ENCODE measurements at places on chromosomes 16 and 17.

- no peak for DNase-seq
These were observed 34.6 kb downstream of the PRMT7 start for GRCh38 chr16:68345351-68345810.

DNA sequence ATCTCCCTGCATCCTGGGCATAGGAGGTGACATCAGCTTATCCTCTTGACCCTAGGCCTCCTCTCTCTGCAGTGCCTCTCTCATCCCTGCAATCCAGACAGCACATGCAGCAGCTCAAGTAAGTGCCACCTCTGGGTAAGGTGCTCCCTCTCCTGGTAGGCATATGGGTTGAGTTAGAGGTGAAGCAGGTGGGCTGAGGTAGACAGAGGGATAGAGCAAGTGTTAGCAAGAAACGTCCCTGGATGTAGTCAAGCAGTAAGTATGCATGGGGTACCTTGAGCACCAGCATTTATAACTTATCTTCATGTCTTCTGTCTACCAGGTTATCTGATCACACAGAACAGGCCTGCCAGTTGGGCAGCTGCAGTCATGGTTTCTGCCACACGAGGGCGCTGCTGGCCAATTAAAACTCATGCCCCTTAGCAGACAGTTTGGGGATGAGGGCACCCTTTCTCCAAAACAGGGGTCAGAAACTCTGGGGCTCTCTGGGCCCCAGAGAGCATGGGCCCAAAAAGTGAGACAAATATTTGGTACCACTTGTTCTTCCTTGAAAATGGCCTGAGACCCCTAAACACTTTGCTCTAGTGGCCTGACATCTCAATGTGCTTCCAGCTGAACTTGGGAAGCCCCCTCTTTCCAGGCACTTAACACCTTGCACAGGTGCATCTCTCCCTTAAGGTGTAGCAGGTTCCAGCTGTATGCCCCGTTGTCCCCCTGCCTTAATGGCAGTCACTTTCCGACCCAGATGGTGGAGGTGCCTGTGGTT lies 59.8 kb downstream of the NEUROD2 start:
- peak; percentile 78 for DNase-seq

- no peak for DNase-seq
These were observed 1.8 kb downstream of the ZACN start for GRCh38 chr17:76080768-76081287.

- no peak for DNase-seq
These were observed 1.3 kb downstream of the SLC26A11 start for GRCh38 chr17:80221351-80222105.

DNA sequence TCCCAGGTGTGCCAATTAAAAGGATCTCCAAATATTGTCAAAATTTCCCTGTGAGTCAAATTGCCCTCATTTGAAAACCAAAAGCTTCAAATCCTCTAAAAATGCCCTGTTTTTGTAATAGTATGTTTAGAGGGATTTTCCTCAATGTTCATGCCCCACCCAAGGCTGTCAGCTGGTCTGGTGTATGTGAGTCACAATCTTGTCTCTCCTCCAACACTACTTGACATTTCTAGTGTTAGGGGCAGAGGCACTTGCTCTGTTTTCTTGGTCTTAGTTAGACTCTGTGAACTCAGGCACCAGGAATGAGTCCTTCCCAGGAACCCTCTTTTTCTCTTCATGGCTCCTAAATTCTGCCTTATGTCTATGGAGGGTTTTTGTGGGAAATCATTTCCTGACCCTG lies 634.8 kb downstream of the KCNJ2 start:
- DNase-seq: no peak

DNA sequence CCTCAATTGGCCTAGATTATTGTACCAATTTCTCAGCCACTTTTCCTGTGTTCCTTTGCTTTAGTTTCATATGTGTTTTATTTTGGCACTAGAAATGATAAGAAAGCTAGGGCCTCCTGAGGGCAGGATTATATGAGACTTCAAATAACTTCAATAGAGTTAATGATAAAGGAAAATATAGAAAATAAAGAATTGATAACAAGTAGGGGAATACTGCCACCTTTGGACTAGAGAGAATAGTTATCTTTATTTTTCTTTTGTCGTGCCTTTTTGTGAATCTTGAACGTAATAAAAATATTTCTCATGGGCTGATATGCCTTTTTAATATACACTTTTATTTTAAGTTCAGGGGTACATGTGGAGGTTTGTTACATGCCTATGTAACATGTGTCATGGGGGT lies 29.3 kb upstream of the RBL2 start:
- no peak for DNase-seq

DNA sequence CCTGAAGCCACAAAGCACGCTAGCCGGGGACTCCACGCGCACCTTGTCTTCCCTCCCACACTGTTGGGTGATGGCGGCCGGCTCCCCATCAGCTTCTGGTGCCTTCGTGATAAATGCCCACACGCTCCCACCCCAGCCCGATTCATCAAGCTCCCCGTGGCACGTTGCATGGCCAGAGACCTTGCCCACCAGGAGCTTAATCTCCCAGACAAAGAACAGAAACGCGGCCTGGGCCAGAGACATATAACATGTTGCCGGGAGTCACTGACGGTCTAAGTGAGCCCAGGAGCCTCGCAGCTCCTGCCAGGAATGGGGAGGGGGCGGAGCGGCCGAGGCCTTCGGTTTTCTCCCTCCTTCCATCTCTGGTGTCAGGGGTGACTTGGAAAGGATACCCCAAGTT lies 93.1 kb downstream of the SDK2 start:
- no peak for DNase-seq

DNA sequence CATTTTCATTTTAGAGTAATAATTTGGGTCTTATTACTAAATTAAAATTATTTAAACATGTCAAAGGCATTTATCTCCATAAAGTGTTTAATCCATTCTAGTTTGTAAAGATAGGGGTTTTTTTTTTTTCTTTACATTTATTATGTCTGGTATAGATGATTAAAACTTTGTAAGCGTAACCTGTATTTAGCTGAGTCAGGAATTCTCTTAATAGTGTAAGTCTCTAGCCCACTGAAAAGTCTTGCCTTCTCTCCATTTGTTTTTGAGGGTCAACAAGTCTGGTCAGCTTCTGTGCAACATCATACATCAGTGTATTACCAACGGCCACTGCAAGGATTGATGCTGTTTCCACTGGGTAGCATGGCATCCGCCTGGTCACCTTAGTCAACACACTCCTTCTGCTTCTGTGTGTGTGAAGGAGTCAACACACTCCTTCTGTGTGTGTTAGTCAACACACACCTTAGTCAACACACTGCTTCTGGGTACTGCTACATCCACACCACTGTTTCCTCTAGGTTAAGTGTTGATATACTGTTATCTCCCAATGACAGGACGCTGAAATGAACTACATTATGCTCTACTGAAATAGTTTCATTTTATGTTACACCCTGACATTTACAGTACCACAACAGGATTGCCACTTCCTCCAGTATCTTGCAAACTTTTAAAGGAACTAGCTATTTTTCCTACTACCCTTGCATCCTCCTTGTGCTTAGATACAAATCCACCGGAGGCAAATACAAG lies 37.3 kb upstream of the VWA3A start:
- no peak for DNase-seq

- DNase-seq: no peak
These were observed 18.4 kb upstream of the UBE2I start for GRCh38 chr16:1290860-1291575.

DNA sequence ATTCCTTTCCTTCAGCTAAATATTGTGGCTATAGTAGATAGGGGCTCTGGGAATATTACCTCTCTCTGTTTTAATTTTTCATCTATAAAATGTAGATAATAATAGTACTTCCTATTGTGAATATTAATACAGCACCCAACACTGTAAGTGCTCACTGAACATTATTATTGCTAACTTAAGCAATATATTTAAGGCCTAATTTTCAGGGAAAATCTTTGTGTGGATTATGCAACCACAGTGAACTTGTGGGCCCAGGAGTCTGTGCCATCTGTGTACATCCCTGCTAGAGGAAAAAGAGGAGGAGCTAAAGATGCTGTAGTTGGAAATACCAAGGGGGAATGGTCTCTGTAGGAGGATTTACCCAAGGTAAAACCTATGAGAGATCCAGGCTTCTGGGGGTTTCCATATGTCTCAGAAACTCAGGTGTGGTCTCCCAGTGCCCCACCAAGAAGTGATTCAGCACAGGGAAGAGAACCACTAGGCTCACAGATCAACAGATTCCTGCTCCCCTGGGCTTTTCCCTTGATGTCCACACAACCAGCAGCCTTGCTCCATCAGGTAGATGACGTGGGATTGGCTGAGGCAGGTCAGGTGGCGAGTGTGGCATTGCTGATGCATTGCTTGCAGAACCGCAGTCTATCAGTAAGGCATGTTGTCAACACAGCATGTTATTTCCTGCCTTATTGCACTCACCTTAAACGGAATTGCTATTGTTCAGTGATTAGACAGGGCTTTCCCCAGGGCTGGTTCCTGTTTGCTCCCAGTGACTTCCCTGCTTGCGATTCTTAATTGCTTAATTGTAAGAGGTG lies 1.6 kb upstream of the N4BP1 start:
- peak; percentile 89 for DNase-seq

GRCh38 chr17:81409190-81409935 lies 14.1 kb downstream of the BAHCC1 start:
- peak; percentile 82 for DNase-seq
